Urinary bladder (tissue), 4 donors: ENCODE measurements at places on chromosomes 7 and 10. TPM values are rescaled to one million over a fixed set of nuclear protein-coding genes. Genes with fewer than 3 reads are reported as not detected.

Gene CPN1
- total RNA-seq: 0.16 TPM

Gene ADCYAP1R1
- 4.5 TPM for total RNA-seq

Gene KCNH2
- total RNA-seq: 9.9 TPM

Gene ARMC3
- total RNA-seq: 0.21 TPM

Gene STEAP2
- 31.4 TPM for total RNA-seq

Gene WDFY4
- 4.9 TPM for total RNA-seq

Gene CPXM2
- 12.3 TPM for total RNA-seq

Gene TEX36
- total RNA-seq: not detected

Gene PITRM1
- 46.6 TPM for total RNA-seq

Gene PLPP4
- total RNA-seq: 3.6 TPM

Gene TAS2R5
- 6.5 TPM for total RNA-seq

Gene TMEM213
- not detected for total RNA-seq

Gene ZNF727
- 0.32 TPM for total RNA-seq

Gene ZNF117
- 52.5 TPM for total RNA-seq

Gene PROSER2
- total RNA-seq: 3.2 TPM

Gene SRRT
- total RNA-seq: 31.2 TPM

Gene LRRD1
- 1.8 TPM for total RNA-seq

Gene HOXA10
- 23.2 TPM for total RNA-seq

Gene ANKRD2
- 0.69 TPM for total RNA-seq

Gene ASB10
- not detected for total RNA-seq

Gene TMEM270
- not detected for total RNA-seq

Gene RPEL1
- not detected for total RNA-seq

Gene CTBP2
- 45.3 TPM for total RNA-seq

Gene ASIC3
- total RNA-seq: 1.1 TPM

Gene FAM25A
- total RNA-seq: not detected

Gene CYP26C1
- total RNA-seq: not detected

Gene PIK3AP1
- 6.6 TPM for total RNA-seq

Gene FAM24B
- total RNA-seq: 2.4 TPM

Gene RALA
- total RNA-seq: 32.7 TPM

Gene SLC26A4
- total RNA-seq: 1.1 TPM

Gene FAM3C
- 108 TPM for total RNA-seq

Gene CALY
- 0.79 TPM for total RNA-seq

Gene SFTPA1
- total RNA-seq: not detected

Gene PLOD3
- total RNA-seq: 24.8 TPM

Gene WNT16
- 0.16 TPM for total RNA-seq

Gene DKK1
- 4.6 TPM for total RNA-seq

Gene C7orf57
- total RNA-seq: 0.21 TPM

Gene PPP1R17
- total RNA-seq: not detected

Gene MAGI2
- 37.4 TPM for total RNA-seq
